ENCODE measurements at places on chromosomes 5 and 9. TPM values are rescaled to one million over a fixed set of nuclear protein-coding genes. Genes with fewer than 3 reads are reported as not detected.

- DNase-seq, result peak; percentile 70
Measured at GRCh38 chr5:1127959-1128785, 16.3 kb upstream of the SLC12A7 start.

DNA sequence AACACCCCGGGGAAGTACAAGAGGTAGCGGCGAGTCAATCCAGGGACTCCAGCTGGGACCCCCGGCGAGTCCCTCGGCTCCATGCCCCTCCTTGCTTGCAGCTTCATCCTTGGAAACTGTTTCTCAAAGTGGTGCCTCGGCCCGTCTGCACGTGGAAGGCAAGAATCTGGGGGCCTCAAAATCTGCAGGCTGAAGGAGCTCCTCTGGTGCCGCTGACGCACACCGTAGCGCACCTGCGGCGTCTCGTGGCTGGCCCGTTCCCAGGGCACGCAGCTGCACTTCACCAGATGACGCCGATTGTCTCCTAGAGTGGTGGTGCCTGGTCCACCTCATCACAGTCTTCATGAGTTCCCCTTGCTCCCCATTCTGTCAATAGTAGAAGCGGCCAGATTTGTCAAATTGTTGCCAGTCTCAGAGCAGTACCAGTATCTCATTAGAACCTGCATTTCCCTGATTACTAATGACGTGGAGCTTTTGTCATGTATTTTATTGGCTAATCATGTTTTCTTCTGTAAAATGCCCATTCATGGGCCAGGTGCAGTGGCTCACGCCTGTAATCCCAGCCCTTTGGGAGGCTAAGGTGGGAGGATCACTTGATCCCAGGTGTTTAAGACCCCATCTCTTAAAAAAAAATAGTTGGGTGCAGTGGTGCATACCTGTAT is 38.6 kb downstream of the GTF3C4 start:
- no peak for DNase-seq

DNA sequence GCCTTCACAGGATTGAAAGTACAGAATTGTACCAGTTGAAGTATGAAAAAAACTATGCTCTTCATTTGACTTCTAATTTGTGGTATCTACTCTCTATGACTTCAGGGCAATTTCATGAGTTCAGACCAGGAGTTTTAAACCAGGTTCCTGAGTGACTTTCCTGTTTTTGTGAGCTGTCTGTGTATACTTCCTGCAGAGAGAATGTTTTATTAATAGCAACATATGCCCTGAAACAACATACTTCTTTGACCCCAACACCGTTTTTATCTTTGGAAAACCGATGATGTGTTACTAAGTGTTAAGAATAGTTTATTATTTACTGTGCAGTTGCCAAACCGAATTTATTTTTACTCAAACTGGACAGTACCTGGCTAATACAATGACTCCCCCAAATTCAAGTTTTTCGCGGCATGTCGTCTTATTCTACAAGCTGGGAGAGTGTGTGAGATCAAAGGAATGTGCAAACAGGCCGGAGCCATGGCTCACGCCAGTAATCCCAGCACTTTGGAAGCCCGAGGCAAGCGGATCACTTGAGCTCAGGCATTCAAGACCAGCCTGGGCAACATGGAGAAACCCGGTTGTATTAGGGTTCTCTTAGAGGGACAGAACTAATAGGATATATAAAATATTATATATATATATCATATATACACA is 58.7 kb upstream of the ERBIN start:
- DNase-seq, result no peak

GRCh38 chr5:158560170-158560569 is 539.5 kb downstream of the EBF1 start:
- no peak for DNase-seq

- no peak for DNase-seq
Measured at GRCh38 chr5:157598350-157598936, 22.9 kb upstream of the ADAM19 start.

- no peak for DNase-seq
Measured at GRCh38 chr9:125564631-125565030, 142.4 kb downstream of the MAPKAP1 start.

Gene PCDHB10
- 0.60 TPM for total RNA-seq

Gene GFPT2
- total RNA-seq, result 17.4 TPM

Measured in mucosa of descending colon (tissue), 3 donors.